ENCODE measurements at places on chromosomes 1 and 21.

- DNase-seq, result no peak
Observed at GRCh38 chr1:15295696-15296095, 48.7 kb downstream of the FHAD1 start.

DNA sequence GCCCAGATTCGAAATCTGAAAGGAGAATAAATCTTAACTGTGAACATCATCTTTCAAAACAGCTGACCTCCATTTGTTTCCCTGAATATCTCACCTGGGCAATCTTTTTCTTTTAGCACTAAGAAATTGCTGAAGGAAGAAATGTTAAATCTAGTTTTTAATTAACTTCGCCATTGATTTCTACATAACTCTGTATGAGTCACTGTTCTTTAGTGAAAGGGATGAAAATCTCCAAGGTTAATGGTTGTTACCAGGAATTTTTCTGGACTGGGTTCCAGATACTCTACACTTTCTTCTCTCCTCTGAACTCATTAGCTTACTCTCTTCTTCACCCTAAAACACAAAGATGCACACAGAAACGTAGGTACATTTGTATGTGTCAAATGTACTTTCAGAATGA is 235.7 kb downstream of the BACH1 start:
- DNase-seq, result no peak

- no peak for DNase-seq
Observed at GRCh38 chr1:189899686-189900425, 577.8 kb downstream of the BRINP3 start.

DNA sequence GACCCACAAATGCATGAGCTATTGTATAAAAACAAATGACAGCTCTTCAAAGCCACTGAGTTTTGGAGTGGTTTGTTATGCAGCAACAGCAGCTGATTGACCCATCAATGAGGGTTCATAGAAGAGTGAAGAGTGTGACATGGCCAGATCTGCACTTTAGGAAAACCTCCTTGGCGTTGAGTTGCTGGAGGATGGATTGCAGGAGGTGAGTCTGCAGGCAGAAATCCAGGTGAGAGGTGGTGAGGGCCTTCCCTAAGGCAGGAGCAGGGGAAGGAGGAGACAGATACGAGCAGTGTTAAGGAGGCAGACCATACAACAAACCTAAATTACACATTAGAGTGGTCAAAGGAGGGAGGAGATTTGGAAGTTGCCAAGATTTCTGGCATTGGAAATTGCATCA is 169.3 kb upstream of the CSF3R start:
- DNase-seq, result no peak

DNA sequence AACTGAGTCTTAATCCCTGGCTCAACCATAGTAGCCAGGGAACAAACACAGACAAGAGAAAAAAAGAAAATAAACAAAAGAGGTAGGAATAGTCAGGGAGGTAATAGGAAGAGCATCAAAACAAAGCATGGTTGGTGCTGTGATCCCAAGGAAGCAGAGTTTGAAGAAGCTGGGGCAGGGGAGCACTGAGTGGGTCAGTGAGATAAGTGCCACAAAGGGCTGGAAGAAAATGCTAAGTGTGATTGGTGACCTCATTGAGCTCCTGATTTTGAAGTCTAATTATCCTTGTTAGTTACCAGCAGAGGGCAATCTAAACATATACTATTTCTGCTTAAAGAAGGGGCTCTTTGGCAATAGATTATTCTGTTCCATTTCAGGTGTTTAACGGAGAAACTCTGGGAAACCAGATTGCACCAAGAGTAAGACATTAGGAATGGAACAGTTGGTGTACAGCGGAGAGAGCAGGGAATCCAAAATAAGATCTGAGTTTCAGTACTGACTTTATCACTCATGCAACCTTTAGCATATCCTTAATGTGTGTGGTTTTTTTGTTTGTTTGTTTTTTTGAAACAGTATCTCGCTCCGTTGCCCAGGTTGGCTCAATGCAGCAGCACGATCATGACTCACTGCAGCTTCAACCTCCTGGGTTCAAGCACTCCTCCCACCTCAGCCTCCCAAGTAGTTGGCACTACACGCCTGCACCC is 30.7 kb upstream of the KIAA1614 start:
- no peak for DNase-seq

GRCh38 chr1:211687462-211688215 is 12.2 kb upstream of the NEK2 start:
- DNase-seq, result no peak

DNA sequence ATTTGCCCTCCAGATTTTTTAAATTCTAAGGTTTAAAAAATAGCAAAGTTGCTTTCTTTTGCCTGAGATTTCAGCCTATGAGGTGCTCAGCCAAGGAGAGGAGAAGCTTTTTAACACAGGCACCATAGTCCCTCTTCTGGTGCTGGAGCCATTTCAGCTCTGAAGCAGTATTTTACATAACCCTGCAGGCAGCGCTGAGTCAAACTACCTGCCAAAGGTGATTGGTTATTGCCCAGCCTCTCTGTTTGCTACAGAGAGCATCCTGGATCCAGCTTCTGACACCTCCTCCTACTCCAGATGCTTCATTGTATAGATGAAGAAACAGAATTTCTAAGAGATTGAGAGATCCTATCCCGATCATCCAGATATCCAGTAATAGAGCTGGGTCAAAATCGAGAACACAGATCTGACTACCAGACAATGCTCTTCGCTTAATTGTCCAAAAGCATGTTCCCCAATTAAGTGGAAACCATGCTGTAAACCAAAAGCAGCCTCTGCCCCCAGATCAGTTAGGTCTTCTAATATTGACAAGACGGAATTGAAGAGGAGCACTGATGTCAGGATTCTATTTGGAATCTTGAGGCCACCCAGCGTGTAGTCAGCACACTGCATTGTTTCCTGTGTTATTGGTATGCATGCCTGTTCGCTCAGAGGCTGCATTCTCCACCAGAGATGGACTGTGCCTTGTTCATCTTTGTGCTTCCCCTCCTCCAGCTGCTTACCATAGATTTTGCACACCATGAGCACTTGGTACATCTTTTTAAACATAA is 22.1 kb downstream of the RGS8 start:
- DNase-seq, result no peak

DNA sequence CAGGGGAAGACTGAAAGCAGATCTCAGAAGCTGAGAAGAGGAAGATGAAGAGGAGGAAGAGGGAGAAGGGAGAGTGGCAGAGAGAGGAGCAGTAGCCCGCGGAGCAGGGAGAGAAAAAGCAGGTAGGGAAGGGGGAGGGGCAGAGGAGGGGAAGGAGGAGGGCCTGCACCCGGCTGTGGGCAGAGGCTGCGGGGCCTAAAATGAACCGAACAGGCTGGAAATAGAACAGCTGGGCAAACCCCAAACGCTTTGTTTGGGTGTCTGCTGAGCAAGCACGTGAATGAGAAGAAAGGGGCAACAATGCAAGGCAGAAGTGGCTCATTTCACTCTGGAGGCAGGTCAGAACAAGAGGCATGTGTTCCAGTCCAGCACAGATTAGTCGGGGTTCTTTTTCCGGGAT is 33.5 kb downstream of the KCNC4 start:
- no peak for DNase-seq

DNA sequence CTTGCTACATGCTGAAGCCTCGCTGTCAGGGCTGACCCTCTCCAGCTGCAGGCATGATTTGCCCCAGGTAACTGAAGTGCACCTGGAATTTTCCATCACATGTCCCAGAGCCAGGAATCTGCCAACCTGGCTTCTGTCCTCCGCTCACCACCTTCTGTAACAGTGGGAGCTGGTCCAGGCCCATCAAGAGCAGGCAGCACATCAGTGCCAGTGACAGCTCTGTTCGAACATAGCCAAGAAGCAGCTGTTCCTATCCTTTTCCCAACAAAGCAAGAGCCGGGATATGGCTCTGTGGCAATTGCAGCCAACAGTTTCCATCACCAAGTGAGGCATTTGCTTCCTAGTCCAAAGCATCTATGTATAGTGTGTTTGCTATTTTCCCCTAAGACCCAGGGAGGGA is 42.2 kb upstream of the KANK4 start:
- DNase-seq, result no peak

GRCh38 chr1:229031481-229032341 is 239.2 kb upstream of the RAB4A start:
- no peak for DNase-seq

DNA sequence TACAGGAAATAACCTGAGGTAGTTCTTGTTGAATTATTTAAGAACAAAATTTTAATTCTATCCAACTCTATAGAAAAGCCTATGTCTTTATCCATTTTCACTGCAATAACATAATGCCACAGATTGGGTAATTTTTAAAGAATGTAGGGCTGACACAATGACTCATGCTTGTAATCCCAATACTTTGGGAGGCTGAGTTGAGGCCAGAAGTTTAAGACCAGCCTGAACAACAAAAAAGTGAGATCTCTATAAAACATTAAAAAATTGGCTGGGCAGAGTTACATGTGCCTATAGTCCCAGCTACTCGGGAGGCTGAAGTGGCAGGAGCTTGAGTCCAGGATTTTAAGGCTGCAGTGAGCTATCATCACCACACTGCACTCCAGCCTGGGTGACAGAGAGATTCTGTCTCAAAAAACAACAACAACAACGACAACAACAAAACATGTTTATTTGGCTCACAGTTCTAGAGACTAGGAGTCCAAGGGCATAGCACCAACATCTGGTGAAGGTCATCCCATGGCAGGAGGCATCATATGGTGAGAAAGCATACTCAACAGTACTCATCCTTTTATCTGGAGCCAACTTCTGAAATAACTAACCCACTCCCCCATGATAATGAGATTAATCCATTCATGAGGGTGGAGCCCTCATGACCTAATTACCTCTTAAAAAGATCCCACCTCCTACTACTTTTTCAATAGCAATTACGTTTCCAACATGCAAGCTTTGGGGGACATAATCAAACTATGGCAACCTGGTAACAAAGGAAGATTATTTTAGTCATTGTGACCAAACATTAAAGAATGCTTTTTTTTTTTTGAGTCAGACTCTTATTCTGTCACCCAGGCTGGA is 59.6 kb downstream of the ABL2 start:
- no peak for DNase-seq

- no peak for DNase-seq
Observed at GRCh38 chr1:240310226-240310925, 218.7 kb downstream of the FMN2 start.

DNA sequence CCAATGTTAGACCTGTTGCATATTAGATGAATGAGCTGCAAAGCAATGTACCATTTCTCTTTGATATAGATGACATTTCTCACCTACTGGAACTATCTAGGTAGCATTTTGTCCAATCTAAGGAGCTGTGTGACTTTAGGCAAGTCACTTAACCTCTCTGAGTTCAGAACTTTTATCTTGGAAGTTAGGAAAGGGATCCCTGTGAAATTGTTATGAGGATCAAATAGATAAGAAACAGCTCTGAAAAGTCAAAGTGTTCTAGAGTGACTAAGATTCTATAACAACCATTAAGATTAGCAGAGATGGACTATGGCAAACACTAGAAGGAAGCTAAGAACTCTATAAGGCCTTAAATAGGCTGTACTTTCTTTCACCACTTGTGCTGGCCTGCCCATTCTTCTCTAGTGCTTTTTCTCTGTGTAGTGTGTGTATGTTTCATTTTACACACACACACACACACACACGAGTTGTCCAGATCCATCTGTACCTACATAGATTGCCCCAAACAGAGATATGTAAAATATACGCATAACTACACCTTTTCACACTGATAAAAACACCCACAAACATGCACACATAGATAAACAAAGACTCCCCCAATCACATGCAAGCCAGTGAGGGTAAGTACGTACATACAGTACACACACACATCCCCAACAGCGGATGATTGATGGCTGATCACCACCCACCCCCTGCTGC is 19.4 kb upstream of the LRRN2 start:
- DNase-seq, result no peak

- no peak for DNase-seq
Observed at GRCh38 chr1:45112661-45113060, 93.7 kb downstream of the ZSWIM5 start.

DNA sequence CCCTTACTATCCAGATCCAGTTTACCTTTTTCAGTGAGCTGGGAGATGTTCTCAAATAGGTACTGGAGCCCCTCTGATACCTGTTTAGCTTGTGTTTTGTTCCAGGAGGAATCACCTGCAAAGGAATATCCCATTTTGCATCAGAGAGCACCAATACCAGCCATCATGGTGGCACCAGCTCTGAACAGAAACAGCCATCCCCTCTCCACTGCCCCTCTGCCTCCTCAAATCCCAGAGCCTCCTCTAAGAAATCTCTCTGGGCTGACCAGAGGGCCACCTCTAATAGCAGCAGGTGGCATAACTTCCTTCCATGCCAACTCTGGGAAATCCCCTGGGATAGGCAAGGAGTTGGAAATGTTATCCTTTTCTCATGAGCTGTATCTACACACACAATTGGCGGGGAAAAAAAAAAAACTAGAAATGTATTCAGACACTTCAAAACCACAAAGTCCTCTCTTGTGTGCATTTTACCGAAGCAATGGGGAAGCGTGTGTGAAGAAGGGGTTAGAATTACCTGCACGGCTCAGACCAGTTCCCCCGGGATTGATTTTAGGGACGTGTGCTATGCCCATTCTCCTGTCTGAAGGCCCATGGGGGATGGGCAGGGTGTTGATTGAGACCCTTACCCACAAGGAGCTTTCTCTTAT is 2.4 kb downstream of the PGLYRP4 start:
- DNase-seq, result no peak

DNA sequence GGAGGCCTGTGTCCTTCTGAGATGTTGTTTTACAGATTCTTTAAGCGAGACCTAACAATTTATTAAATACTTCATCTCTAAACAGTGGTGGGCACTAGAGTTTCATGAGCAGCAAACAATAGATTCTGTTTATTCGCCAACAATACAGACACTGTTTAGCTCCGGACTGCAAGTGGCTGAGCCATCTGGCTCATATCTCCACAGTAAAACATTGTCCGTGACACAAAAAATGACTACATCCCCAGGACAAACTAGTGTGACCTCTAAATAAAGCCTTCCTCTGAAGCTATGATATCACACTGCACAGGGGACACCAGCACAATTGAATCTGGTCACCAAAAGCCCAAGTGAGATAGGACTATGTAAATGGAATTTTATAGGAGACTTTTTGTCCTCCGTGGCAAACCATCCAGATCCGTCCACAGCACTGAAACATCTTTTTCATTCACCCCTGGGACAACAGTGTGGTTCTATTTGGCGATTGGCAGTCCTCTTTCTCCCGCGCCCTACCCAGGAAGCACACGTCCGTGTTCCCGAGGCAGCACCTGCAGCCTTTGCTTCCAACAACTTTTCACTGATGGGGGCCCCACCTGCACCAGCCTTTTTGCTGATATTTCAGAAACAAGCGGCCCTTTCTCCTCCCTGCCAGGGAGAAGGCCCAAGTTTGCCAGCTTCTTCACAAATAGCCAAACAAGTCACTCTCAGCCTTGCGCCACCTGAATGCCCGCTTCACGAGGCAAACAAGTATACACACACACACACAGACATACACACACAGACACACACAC is 47.4 kb downstream of the OLIG1 start:
- DNase-seq, result no peak

- peak; percentile 14 for DNase-seq
Observed at GRCh38 chr1:150973836-150974579, 627 bp downstream of the CERS2 start.

GRCh38 chr1:235933017-235933765 is 66.5 kb upstream of the LYST start:
- DNase-seq, result no peak

DNA sequence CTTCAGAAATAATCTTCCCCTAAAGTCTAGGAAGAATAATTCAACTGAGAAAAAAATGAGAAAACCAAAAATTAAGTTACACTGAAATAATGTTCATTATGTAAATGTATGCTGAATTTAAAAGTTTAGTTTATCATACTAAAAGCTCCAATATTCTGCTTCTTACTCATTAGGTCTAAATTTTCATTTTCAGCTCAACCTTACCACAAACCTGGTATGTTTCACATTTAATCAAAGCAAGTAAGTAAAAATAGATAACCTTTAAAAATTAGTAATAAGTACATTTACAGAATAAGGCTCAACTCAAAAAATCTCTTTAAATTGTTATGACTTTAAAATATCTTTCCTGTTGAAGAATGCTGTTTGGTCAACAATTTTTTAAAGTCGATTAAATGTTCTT is 15.0 kb downstream of the BTG3 start:
- no peak for DNase-seq
